WTC11 (cell line): ENCODE measurements at places on chromosomes 13 and 19.

GRCh38 chr13:41700790-41701310 lies 243.5 kb downstream of the RGCC start:
- DNase-seq, result no peak

- DNase-seq, result no peak
Observed at GRCh38 chr19:17458970-17459369, 1.8 kb downstream of the NXNL1 start.

- DNase-seq, result no peak
Observed at GRCh38 chr13:51251480-51251879, 29.3 kb downstream of the FAM124A start.

DNA sequence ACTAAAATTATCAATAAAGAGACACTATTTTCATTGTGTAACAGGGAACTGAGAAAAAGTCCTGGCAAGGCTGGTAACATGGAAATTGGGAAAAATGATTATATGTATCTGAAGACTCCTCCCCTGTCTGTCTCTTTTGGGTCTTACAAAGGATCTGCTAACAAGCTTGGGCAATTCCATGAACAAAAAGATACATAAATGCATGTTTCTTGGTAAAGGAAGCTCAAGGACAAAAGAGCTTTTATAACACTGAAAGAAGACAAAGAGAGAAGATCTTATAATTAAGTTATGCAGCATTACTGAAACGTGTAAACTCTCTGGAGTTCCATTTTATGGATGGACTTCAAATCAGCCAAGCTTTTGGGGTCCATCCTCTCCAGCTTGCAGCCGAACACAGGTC lies 29.2 kb downstream of the EFNB2 start:
- no peak for DNase-seq

DNA sequence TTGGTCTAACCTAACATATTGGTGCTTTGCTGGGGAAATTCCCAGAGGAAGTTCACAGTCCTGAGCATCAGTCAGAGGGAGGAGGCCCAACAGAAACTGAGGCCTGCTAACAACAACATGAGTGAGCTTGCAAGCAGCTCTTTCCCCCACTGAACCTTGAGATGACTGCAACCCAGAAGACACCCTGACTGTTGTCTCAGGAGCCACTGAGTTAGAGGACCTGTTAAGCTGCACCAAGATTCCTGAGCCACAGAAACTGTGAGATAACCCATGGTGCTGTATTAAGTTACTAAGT lies 193.2 kb upstream of the UBL3 start:
- DNase-seq, result no peak

DNA sequence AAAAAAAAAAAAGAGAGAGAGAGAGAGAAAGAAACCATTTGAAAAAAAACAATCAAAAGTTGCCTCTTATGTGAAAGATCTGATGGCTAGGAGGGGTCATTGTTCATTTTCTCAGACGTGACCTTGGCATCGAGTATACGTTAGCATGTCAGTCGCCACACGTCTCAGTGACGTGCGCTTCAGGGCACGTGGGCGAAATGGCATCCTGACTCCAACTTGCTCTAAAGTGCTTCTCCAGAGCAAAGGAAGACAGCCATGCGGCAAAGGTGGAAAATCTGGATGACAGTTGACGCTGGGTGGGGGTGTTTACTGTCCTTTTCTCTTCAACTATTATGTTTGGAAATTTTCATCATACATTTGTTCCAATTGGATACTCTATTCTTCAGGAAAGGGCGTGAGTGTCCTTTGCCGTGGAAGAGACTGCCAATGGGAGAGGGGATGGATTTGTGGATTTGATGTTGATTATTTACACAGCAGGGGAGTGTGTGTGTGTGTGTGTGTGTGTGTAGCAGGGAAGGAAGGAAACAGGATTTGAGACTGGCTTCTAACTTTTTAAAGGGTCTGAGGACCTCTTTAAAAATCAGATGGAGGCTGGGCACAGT lies 25.0 kb downstream of the KLF2 start:
- no peak for DNase-seq
